Brain pericyte (primary cell): ENCODE measurements at places on chromosomes 7 and 10.

- DNase-seq, result no peak
Measured at GRCh38 chr10:50896721-50897120, 11.3 kb upstream of the A1CF start.

- DNase-seq, result no peak
Measured at GRCh38 chr10:110704070-110704469, 59.9 kb downstream of the RBM20 start.

DNA sequence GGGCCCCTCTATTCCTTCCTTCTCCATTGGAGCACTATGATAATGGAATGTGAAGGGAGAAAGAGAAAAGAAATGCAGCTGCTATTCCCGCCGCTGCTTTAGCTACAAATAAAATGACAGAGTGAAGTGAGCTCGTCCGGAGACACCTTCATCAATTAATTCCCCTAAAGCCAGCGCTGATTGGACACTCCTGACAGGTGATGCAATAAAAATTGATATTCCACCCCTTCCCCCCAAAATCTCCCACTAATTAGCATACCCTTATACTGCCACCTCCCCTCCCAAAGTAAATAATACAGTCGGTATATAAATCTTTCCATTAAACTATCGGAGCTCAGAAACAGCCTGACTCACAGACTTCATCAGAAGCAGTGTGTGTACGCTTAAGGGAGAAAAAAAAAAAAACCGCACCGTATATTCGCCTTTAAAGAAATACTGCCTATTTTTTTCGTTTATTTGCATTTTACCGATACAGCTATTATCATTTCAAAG is 7.3 kb downstream of the SKIDA1 start:
- no peak for DNase-seq

DNA sequence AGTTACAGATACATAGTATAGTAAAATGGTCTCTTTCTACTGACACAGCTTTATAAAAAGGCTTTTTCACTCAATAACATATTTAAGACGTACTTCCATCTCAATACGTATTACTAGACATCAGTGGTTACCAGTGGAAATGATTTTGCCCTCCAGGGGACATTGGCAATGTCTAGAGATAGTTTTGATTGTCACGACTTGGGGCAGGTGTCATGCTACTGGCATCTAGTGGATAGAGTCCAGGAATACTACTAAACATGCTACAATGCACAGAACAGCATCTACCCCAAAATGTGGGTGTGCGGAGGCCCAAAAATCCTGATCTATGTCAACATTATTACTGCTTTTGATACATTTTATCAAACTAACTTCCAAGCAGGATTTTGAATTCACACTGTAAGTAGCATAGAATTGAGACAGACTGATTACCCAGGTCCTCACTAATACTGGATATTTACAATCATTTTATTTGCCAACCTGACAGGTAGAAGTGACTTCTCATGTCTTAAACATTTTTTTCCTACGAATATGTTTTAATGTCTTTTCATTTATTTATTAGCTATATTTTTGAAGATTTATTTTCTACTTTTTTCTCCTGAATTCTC is 53.8 kb downstream of the HGF start:
- DNase-seq, result peak; percentile 26

DNA sequence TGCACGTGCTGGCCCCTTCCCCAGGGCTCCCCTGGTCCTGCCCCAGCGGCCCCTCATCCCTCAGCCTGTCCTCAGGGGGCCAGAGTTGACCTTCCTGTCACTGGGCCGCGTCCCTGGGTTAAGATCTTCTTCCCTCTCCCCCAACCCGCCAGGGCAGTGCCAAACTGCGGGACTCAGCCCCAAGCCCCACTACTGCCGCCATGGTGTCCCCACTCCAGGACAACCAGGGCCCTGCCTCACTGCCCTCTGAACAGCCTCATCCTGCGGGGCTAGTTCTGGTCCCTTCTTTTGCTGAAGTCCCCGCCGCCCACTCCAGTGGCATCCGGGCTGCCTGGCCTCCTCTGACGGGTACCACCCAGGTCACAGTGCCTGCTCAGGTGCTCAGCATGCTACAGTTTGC is 37.5 kb downstream of the UNCX start:
- no peak for DNase-seq

GRCh38 chr7:74182453-74183090 is 8.4 kb downstream of the EIF4H start:
- no peak for DNase-seq

DNA sequence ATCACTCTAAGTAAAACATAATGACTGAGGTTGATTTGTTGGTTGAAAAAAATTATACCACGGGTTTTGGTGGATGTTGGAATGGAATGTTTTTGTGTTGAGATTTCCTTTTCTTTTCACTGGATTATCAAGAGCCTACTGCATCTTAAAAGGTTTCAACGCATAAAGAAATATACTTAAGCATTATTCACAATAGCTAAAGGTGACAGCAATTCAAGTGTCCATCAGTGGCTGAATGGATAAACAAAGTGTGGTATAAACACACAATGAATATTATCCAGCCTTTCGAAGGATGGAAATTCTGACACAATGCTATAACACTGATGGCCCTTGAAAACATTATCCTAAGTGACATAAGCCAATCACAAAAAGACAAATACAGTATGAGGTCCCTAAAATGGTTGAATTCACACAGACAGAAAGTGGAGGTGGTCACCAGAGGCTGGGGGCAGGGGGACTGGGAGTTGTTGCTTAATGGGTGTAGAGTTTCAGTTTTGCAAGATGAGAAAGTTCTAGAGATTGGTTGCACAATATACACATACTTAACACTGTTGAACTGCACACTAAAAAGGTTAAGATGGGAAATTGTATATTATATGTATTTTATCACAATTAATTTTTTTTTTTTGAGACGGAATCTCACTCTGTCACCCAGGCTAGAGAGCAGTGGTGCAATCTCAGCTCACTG is 122.3 kb downstream of the NRP1 start:
- DNase-seq, result no peak

GRCh38 chr7:45136106-45137060 is 21.2 kb upstream of the RAMP3 start:
- no peak for DNase-seq

DNA sequence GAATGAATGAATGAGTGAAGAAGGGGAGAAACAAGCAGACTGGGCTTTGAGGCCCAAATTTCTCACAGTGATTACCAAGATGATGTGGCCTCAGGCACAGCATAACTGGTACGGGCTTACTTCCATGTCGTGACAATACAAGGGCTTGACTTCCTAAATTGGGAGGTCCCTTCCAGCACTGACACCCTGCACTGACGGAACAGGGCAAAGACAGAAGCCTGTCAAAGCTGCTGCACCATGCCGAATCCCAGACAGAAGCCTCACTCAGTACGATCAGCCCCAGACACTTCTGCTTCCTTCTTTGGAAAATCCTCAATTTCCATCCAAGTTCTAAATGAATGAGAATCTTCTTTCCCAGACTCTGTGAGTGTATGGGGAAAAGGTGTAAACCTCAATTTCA is 51.9 kb downstream of the GNA12 start:
- no peak for DNase-seq

DNA sequence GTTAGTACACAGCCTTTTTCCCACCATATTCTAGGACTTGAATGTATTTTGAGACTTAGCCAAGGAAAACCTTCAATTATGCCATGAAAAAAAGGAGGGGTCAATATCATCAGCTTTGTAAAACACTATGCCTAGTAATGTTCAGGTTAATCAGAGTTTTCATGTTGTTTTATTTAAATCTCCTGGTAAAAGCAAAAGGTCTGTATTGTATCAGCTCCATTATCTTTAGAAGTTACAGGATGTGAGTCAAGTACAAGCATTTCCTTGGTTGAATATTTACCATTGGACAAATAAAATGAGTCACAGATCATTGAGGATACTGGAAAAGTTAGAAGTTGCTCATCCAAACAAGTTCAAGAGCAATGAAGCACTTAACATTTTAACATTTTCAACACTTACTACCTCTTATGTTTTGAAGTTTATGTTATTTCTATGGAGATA is 89.9 kb upstream of the CAPZA2 start:
- no peak for DNase-seq

DNA sequence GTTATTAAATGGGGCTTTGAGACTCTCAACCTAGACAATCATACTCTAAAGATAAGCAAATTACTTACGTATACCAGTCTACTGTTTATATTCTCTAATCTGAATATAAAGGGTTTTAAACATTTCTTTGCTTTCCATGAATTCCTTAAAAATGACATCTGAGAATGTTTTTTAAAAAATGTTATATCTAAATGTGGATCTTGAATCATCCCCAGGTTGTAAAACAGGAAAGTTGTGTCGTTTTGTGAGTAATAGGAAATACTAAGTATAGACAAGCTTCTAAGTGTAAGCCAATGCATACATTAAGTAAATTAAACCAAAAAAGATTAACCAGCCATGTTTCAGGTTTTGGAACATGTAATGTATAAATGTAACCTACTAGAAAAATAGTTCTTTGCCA is 26.8 kb downstream of the ADD3 start:
- DNase-seq, result no peak

DNA sequence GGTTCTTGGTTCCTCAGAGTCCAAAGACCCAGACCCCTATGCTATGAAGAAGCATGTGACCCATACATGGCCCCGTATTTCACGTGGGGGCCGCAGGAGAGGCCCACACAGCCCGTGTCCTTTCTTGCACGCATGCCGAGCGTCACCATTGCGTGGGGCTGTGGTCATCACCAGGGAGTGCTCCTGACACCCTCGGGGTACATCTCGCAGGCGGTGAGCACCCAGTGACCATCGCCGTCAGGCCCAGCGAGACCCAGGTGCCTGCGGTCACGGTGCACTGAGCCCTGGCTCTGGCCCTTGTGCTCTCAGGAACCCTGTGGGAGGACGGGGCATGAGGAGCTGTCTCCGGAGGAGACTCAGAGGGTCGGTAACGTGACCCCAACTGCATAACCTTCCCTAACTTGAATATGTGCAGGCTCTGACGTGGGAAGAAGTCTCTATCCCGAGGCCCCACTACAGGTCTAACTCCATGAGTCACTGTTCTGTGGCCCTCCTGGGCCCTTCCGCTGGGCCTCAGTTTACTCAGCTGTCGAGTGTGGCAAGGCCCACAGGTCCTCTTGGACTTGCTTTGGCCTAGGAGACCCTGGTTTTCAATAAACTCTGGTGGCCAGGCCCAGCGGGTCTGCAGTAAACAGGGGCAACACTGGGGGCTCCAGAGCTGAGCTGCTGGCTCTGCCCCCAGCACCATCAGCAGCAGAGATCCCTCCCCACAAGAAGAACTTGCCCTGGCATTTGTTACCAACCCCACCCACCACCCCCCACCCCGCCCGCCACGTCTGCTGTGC is 503.9 kb downstream of the PTPRN2 start:
- no peak for DNase-seq

- DNase-seq, result no peak
Measured at GRCh38 chr10:18418541-18419215, 232.7 kb downstream of the NSUN6 start.

DNA sequence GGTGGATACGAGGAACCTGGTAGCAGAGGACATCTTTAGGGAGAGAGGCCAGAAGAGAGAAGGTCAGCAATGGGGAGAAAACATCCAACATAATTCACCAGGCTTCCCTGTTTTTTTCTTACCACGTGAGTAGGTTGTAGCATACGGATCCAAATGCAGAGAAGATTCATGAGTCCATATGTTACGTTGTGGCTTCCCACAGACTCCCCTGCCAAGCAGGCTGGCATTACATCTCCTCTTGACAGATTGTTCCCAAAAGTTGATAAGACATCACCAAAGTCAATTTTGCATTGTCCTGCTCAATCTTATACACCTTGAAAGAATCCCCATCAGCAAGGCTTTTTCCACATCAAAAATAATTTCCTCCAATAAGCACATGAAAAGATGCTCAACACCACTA is 39.7 kb downstream of the DRGX start:
- DNase-seq, result no peak

DNA sequence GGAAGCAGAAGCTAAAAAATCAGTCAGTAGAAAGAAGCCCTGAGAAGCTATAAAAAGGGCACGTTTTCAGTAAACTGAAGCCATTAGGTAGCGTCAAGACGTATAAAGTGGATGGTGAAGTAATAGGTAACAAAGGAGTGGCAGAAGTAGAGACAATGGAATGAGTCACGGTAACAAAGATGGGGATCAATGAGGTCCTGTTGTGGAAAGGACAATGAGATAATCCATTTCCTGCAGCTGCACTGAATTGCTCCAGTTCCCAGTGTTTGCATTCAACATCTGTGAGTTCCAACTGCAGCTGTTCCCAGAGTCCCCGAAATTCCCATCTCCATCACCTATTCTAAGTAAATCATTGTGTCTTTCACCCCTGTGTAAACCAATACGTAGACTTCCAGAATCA is 4.8 kb upstream of the HYCC1 start:
- no peak for DNase-seq

DNA sequence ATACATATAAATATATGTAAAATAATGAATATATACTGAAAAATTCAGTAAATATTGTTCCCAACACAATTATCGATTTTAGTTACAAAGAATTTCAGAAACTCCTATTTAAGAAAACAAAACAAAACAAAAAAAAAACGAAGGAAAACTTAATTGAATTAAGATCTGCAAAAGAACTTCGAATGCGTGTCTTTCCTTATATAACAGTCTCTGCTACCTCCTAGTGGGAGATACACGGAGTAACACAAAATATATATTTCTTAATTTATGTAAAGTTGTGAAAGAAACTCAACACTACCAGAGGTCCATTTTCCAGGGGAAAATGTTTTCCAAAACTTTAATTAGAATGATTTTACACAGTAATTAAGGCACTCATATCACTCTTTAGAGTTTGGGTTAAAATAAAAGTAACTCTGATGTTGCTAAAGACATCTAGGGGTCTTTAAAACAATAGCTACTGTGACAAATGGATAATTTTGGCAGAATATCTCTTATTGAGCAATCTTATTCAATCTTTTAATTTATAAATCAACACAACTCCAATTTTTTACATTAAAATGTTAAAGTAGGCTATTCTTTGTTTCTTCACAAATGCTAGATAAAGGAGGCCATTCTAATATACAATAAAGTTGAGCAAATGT is 41.6 kb downstream of the NEBL start:
- DNase-seq, result no peak

DNA sequence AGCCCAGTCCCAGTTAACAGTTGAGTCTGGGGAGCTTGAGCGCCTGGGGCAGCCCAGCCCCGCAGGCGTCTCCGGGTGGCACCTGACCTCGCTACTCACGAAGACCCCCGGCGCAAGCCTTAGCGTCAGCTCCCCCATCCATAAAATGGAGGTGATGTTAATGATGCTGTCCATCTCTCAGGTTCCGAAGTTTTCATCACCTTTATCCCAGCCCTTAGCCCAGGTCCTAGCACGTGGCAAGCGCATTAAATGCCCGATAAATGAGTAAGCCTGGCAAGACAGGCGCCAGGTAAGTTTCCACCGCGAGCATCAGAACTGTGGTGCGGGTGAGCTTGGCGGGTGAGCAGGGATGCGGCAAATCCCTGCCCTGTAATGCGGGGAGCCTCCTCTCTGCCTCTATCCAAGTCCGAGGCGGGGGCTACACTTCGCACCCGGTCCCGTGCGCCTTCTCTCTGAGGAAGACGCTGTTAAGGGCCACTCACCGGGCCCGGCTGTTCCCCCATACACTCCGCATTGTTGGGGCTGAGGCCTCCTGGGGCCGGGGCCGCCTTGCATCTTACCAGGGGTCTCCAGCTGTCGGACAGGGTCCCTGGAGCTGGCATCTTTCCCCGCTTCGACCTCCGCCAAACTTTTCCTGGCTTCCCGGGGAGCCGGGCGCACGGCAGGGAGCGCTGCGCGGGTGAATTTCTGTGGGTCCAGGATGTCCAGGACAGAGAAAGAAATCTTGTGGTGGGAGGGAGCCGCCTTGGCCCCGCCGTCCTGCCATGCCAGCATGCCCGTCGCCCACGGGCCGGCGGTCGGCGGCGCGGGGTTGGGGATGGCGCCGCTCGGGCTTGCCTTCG is 444 bp downstream of the NKX1-2 start:
- no peak for DNase-seq

- DNase-seq, result no peak
Measured at GRCh38 chr7:24949884-24950283, 30.1 kb downstream of the OSBPL3 start.
